ENCODE measurements at places on chromosomes 3 and 15. TPM values are rescaled to one million over a fixed set of nuclear protein-coding genes. Genes with fewer than 3 reads are reported as not detected.

The SLC30A4 gene
- total RNA-seq: 2.1 TPM

DNA sequence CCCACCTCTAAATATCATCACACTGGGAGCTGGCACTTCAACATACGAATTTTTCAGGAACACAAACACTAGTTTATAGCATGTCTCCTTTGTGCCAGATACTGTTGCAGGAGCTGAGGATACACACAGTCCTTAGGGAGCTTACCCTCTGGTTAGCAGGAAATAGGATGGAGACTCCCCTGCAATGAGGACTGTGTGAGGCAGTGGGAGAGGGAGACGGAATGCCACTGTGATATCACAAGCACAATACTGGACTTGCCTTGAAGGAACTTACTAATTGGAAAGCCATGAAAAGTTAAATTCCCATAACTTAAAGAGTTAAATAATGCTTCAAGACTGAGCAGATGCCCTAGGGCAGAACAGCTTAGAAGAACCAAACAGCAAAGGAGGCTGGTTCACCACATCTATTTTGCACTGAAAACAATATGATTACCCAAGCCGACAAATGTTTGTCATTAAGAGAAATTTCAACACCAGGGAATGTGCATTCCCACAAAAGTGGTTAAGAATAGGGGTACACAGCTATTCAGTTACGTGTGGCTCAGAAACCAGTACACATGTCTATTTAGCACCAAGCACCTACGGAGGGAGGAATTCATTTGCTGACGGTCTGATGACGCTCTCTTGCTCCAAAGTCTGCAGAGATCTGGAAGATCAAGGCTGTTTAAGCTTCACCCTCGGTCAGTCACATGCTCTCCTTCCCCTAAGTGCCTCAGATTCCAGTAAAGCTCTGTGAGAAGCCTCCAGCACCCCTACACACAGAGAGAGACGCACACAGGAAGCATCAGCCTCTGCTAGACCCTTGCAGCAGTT, 5.2 kb downstream of the TBC1D2B start:
- peaks cover 12% of the 10 kb centered on the region for H3K36me3 ChIP-seq
- H3K27ac ChIP-seq: peak overlapping the region; percentile 52
- no peaks in the 10 kb centered on the region for H3K27me3 ChIP-seq

The MYO5C gene
- total RNA-seq: 0.42 TPM

DNA sequence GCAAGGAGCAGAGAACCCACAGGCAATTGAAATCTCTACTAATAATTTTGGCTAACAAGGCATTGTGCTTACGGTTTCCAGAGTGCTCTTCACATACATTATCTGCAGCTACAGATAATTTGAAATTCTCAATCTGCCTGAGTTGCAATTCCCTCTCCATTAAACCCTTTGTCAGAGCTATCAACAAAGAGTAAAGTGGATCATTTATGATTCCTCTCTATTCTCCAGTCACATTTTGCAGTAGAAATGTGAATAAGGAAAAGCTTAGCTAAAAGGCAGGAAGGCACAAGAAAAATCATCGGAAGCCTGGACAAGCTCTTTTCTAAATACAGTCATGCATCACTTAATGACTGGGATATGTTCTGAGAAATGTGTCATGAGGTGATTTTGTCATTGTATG, 49.6 kb downstream of the FAM98B start:
- DNase-seq: no peak
- no peak overlapping the region for H3K4me3 ChIP-seq
- H3K27ac ChIP-seq: no peak overlapping the region
- no peaks in the 10 kb centered on the region for H3K27me3 ChIP-seq
- H3K4me1 ChIP-seq: peaks cover 20% of the 10 kb centered on the region

GRCh38 chr3:56956906-56957305, 103.6 kb upstream of the SPATA12 start:
- no peaks in the 10 kb centered on the region for H3K27me3 ChIP-seq
- H3K4me3 ChIP-seq: no peak overlapping the region
- H3K4me1 ChIP-seq: no peaks in the 10 kb centered on the region
- no peaks in the 10 kb centered on the region for H3K36me3 ChIP-seq

- no peaks in the 10 kb centered on the region for H3K36me3 ChIP-seq
- no peaks in the 10 kb centered on the region for H3K4me1 ChIP-seq
- H3K27me3 ChIP-seq: peaks cover 8% of the 10 kb centered on the region
- no peak for DNase-seq
Measured at GRCh38 chr3:131350506-131350905, 31.1 kb upstream of the NUDT16 start.

- H3K36me3 ChIP-seq: peaks cover 24% of the 10 kb centered on the region
- no peak for DNase-seq
- no peaks in the 10 kb centered on the region for H3K27me3 ChIP-seq
Measured at GRCh38 chr3:101484805-101485620, 28.0 kb downstream of the SENP7 start.

GRCh38 chr15:68503791-68504680, 72.1 kb upstream of the ITGA11 start:
- H3K4me3 ChIP-seq: no peak overlapping the region
- no peaks in the 10 kb centered on the region for H3K4me1 ChIP-seq
- H3K27me3 ChIP-seq: peaks cover 24% of the 10 kb centered on the region
- no peak overlapping the region for H3K27ac ChIP-seq
- DNase-seq: no peak

The MST1R gene
- total RNA-seq: 2.6 TPM

- peaks cover 4% of the 10 kb centered on the region for H3K36me3 ChIP-seq
- H3K27ac ChIP-seq: peak overlapping the region; percentile 97
- DNase-seq: peak; percentile 80
Measured at GRCh38 chr3:49020330-49021212, 1.4 kb upstream of the NDUFAF3 start.

DNA sequence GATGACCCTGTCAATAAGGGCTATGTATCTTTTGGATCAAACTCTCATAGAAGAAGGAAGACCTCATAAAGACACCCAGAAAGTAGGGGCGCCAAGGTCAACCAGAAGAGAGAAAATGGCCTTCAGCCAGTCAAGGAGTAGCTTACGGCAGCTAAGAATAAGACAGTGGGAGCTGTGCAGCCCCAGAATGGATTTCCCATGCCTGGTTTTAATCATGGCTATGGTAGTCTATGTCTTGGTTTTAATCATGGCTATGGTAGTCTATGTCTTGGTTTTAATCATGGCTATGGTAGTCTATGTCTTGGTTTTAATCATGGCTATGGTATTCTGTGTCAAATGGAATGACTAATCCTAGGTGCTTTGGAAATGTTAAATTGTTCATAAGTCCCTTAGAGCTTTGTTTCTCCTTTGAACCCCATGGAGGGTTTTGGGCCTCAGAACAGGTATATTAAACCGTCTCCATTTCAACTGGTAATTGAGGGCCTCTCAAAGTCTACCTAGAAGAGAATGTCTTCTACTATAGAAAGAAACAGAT, 742.0 kb upstream of the CFAP20DC start:
- peaks cover 13% of the 10 kb centered on the region for H3K4me1 ChIP-seq
- DNase-seq: no peak
- no peaks in the 10 kb centered on the region for H3K36me3 ChIP-seq
- H3K27ac ChIP-seq: no peak overlapping the region
- no peak overlapping the region for H3K4me3 ChIP-seq

The CAND2 gene
- total RNA-seq: 0.45 TPM

DNA sequence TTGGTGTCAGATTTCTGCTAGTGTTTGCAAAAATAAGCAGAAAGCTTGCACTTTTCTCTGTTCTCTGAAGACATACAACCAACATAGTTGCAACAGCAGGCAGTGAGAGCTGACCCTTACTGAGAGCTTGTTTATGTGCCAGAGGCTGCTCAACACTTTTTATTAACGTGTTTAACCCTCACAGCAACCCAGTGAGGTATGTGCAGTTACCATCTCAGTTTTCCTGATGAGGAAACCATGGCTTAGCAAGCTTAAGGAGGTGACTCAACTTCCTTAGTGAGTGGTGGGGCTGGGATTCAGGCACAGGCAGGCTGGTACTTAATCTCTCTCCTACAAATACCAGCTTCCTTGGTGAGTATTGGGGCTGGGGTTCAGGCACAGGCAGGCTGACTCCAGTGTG, 158.1 kb upstream of the CTDSPL start:
- H3K27me3 ChIP-seq: peaks cover 15% of the 10 kb centered on the region
- H3K4me1 ChIP-seq: no peaks in the 10 kb centered on the region
- no peak overlapping the region for H3K27ac ChIP-seq
- H3K36me3 ChIP-seq: no peaks in the 10 kb centered on the region
- DNase-seq: no peak

GRCh38 chr15:66308531-66308930, 15.2 kb downstream of the DIS3L start:
- no peak overlapping the region for H3K27ac ChIP-seq
- H3K4me3 ChIP-seq: no peak overlapping the region
- H3K27me3 ChIP-seq: no peaks in the 10 kb centered on the region

- DNase-seq: no peak
- H3K4me1 ChIP-seq: peaks cover 23% of the 10 kb centered on the region
- H3K27ac ChIP-seq: no peak overlapping the region
- H3K4me3 ChIP-seq: no peak overlapping the region
- peaks cover under 1% of the 10 kb centered on the region for H3K36me3 ChIP-seq
Measured at GRCh38 chr3:180909369-180910127, 2.9 kb upstream of the FXR1 start.

The ARHGAP11A gene
- total RNA-seq: 108 TPM

GRCh38 chr3:27903446-27903845, 181.3 kb upstream of the EOMES start:
- peaks cover 59% of the 10 kb centered on the region for H3K4me1 ChIP-seq

The TMEM108 gene
- total RNA-seq: not detected

The SCAANT1 gene
- total RNA-seq: not detected

GRCh38 chr15:78618064-78618463, 2.7 kb downstream of the CHRNA3 start:
- no peak for DNase-seq
- H3K27ac ChIP-seq: no peak overlapping the region
- no peaks in the 10 kb centered on the region for H3K36me3 ChIP-seq
- peaks cover 25% of the 10 kb centered on the region for H3K27me3 ChIP-seq

- H3K4me1 ChIP-seq: no peaks in the 10 kb centered on the region
- H3K4me3 ChIP-seq: no peak overlapping the region
- no peak for DNase-seq
- H3K27ac ChIP-seq: no peak overlapping the region
- H3K36me3 ChIP-seq: no peaks in the 10 kb centered on the region
Measured at GRCh38 chr3:157572559-157573270, 69.5 kb upstream of the VEPH1 start.

GRCh38 chr15:23073890-23074646, 34.7 kb upstream of the TUBGCP5 start:
- no peaks in the 10 kb centered on the region for H3K36me3 ChIP-seq
- DNase-seq: no peak
- H3K27ac ChIP-seq: no peak overlapping the region
- no peak overlapping the region for H3K4me3 ChIP-seq
- H3K4me1 ChIP-seq: no peaks in the 10 kb centered on the region

- no peaks in the 10 kb centered on the region for H3K27me3 ChIP-seq
- H3K36me3 ChIP-seq: no peaks in the 10 kb centered on the region
- H3K4me1 ChIP-seq: no peaks in the 10 kb centered on the region
Measured at GRCh38 chr15:41256577-41257038, 25.5 kb downstream of the CHP1 start.

DNA sequence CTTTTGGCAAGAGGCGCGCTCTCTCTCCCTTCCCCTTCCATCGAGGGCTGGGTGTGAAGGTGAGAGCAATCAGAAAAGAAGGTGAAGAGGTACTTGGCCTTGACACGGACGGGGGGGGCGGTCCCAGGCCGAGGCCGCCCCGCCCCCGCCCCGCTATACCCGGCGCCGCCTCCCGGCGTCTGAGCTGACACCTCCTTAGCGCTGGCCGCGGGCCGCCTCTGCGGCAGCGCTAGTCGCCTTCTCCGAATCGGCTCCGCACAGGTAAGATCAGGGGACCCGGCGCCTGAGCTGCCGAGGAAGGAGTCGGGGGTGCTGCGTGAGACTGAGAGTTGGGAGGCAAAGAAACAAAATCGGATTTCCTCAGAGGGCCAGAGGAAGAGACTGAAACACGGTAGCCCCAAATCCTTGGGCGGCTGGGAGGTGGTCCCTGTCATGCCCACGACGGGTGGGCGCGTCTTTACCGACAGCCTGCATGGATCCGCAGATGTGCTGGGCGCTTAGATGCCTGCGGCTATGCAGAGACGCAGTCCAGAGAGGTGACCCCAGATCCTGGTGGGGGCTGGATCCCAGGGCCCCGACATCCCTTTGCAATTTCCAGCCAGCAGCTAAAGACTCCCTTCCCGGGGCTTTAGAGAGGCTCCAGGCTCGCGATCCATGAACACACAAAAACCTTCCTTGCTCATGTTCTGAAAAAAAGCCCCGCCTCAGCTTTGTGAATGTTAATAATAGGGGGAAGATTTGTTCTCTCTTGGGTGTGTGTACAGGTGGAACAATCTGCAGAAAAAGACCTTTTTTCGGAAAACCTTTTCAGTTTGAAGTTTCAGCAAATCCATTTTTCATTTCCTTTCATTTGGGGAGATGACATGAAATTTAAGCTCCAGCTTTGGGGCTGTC, at the start of gene ENTPD3:
Gene ENTPD3 (plus strand): TSS at position 184 of the 894 bp plus-strand sequence. CDS start 874 bp downstream, outside the sequence.
- no peak within 1 kb of the TSS for H3K27ac ChIP-seq
- DNase-seq: no peak
- peaks cover 4% of the 10 kb centered on the region for H3K4me1 ChIP-seq
- H3K4me3 ChIP-seq: peak within 1 kb of the TSS; percentile 47

GRCh38 chr15:48896869-48897814, 19.2 kb downstream of the EID1 start:
- no peak for DNase-seq
- no peaks in the 10 kb centered on the region for H3K4me1 ChIP-seq
- no peak overlapping the region for H3K4me3 ChIP-seq
- peaks cover 34% of the 10 kb centered on the region for H3K27me3 ChIP-seq

The GOLGA8R gene
- total RNA-seq: 70.9 TPM

- no peak overlapping the region for H3K27ac ChIP-seq
- DNase-seq: no peak
- no peaks in the 10 kb centered on the region for H3K27me3 ChIP-seq
- H3K4me1 ChIP-seq: no peaks in the 10 kb centered on the region
- H3K4me3 ChIP-seq: no peak overlapping the region
Measured at GRCh38 chr3:132555306-132556035, 41.6 kb upstream of the ACKR4 start.

The HCLS1 gene
- total RNA-seq: 252 TPM

The CHRM5 gene
- not detected for total RNA-seq

The SPTSSB gene
- total RNA-seq: not detected

DNA sequence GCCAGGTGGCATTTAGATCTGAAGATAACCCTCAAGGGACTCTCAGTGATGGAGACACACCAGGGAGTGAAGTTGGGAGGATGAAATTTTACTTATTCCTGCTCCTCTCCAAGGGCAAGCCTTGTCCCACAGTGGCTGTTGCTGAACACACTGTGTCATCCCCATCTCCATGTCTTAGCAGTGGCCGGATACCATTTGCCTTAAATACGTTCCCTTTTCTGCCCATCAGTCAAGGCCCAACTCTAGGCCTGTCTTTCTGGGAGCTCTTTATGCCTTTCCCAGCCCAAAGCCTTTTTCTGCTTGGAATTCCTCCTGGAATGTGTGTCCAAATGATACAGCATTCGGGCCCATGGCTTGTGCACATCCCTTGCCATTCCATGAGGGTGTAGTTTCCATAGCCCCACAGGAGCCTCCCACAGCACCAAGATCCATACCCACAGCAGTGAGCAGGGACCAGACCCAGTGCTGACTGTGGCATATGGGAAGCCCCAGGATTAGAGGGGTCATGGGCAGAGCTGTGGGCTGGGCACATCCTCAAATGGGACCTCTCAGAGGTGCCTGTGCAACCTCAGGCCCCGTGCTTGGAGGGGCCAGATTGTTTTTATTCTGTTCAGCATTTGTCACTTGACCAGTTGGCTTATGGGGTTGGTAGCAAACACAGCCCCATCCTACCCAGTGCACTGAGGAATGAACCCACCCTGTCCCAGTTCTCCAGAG, 63.7 kb upstream of the PRR23C start:
- H3K4me3 ChIP-seq: no peak overlapping the region
- no peak overlapping the region for H3K27ac ChIP-seq
- DNase-seq: no peak
- no peaks in the 10 kb centered on the region for H3K36me3 ChIP-seq

All from natural killer cell treated with Interleukin-12 subunit alpha and Interleukin-12 subunit beta and Interleukin-15 and Interleukin-18, amount 100 ng/mL, for 72 hours (primary cell).